Activated B cell treated with CpG ODN at 0.5 μM for 24 hours (primary cell): ENCODE measurements at places on chromosomes 5 and 9. TPM values are rescaled to one million over a fixed set of nuclear protein-coding genes. Genes with fewer than 3 reads are reported as not detected.

- peaks cover 76% of the 10 kb centered on the region for H3K4me1 ChIP-seq
- H3K4me3 ChIP-seq: peak overlapping the region; percentile 85
- peaks cover 8% of the 10 kb centered on the region for H3K36me3 ChIP-seq
- peak overlapping the region; percentile 89 for H3K27ac ChIP-seq
- no peaks in the 10 kb centered on the region for H3K27me3 ChIP-seq
Observed at GRCh38 chr5:177358370-177358819, 671 bp downstream of the RGS14 start.

- no peak for DNase-seq
- no peaks in the 10 kb centered on the region for H3K27me3 ChIP-seq
- H3K4me1 ChIP-seq: no peaks in the 10 kb centered on the region
Observed at GRCh38 chr9:35702696-35703095, 13.0 kb upstream of the TPM2 start.

GRCh38 chr9:82421498-82421897 lies 432.9 kb downstream of the SPATA31D1 start:
- no peak overlapping the region for H3K27ac ChIP-seq
- no peaks in the 10 kb centered on the region for H3K36me3 ChIP-seq
- H3K4me3 ChIP-seq: no peak overlapping the region
- H3K27me3 ChIP-seq: no peaks in the 10 kb centered on the region
- no peak for DNase-seq

GGTA1 gene
- total RNA-seq: not detected in 2 replicates

ZBTB26 gene
- total RNA-seq: 9.7 and 11.9 TPM in 2 replicates
